ENCODE measurements at places on chromosomes 16 and 17.

DNA sequence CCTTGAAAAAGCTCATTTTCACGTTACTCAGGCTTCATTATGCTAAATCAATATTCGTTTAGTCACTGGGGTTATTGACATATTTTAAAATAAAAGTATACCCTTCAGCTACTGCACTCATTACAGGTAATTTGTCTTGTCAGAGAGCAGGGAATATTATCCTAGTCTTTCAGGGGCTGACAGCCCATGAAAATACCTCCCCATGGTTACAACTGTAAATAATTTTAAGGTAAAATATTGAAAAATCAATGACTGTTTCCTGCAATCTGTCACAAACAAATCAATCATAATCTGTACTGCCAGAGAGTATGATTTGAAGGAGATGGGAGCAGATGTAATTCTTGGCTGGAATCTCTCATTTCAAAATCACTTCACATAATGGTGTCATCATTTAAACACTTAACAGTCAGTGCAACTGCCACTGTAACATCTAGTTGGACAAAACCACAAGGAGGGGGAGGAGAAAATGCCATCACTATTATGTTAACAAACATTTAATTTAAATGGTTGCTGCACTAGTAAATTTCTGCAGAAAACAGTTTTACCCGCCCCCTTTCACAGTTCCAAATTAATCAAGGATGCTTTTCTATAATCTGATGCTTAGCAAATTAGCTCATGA, 9.3 kb upstream of the IRX5 start:
- no peak for DNase-seq

- DNase-seq: no peak
These were observed 48.7 kb upstream of the AMZ2 start for GRCh38 chr17:68198931-68199836.

- peak; percentile 69 for DNase-seq
These were observed 428 bp downstream of the SGSM2 start for GRCh38 chr17:2337544-2338314.

DNA sequence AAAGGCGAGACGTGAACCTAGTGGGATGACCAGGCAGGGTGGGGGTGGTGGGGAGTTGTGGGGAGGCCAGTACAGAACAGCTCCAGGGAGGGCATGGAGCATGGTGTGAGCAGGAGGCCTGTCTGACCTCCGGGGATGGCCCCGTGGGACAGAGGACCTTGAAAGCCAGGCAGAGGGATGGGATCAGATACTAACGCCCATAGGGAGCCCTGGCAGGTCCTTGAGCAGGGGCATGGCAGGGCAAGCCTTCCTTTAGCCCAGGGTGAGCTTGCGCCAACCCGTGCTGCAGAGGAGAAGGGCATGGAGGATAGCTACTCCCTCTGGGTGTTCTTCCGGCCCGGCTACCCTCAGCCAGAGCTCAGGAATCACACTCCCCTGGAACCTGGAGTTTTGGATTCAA, 35.3 kb downstream of the TMEM235 start:
- no peak for DNase-seq

- DNase-seq: no peak
These were observed 14.8 kb downstream of the CLEC16A start for GRCh38 chr16:10959161-10959560.

DNA sequence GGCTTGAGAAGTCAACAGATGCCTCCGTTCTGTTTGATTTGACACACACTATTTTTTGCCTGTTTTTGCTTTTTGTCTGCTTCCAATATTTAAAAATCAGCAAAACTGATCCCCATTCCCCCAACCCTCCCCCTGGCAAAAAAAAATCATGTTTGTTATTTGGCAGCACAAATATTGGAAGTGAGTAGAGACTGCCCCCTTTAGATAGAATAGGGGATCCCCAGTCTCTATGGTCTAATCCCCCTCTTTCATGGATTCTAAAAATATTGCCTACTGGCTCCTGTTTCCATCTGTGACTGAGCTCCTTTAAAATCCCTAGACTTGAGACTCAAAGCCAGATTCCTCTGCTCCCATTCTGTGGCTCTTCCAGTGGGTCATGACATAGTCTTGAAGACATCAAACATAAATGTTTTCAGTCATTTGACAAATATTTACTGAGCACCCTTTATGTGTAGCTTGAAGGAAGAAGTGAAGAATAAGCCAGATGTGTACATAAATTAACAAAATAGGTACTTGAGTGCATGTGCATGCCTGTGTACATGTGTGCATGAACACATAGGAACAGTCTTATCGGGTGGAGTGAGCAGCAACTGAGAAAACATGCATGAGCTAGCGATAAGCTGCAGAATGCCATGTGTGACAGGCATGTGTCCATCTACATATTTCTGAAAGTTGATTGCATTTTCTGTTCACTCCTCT, 101.2 kb downstream of the SALL1 start:
- DNase-seq: no peak

- no peak for DNase-seq
These were observed 9.9 kb downstream of the ZFP90 start for GRCh38 chr16:68548947-68549346.

GRCh38 chr16:14600164-14600563, 29.9 kb downstream of the PARN start:
- DNase-seq: peak; percentile 18

GRCh38 chr16:63625126-63625525, 1496.7 kb downstream of the CDH11 start:
- no peak for DNase-seq

- no peak for DNase-seq
These were observed 8.1 kb downstream of the DEF8 start for GRCh38 chr16:89956505-89957215.

GRCh38 chr17:68011199-68011665, 15.0 kb upstream of the C17orf58 start:
- peak; percentile 67 for DNase-seq

- DNase-seq: no peak
These were observed 18.2 kb downstream of the CASC3 start for GRCh38 chr17:40158438-40159013.

- DNase-seq: no peak
These were observed 63.0 kb upstream of the ERCC4 start for GRCh38 chr16:13856811-13857511.

- DNase-seq: peak; percentile 35
These were observed 2.9 kb upstream of the CARMIL2 start for GRCh38 chr16:67641779-67642708.

GRCh38 chr16:80938004-80938878, 68.4 kb downstream of the CMC2 start:
- DNase-seq: peak; percentile 67

- DNase-seq: no peak
These were observed 16.5 kb downstream of the CDIP1 start for GRCh38 chr16:4522051-4522581.

DNA sequence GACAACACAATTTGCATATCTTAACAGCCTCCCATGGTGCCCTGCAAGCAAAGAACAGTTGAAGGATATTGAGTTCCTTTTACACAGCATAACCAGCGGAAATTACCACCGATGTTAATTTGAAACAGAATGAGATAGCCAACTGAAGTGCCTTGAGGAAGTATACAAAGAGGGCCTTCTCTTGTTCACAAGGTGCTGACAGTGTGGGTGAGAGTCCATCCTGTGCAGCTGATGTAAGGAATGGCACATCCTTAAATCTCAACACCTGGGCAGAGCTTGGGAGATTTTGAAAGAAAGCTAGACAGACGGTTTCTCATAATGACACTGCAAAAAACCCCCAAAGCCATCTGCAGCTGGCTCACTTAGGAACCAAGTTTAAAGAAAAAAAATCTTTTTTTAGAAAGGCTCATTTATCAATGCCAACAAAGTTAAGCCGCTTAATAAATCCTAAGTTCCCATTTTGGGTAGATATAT, 818.6 kb downstream of the KCNJ2 start:
- no peak for DNase-seq

GRCh38 chr16:9610727-9611126, 519.3 kb downstream of the HAPSTR1 start:
- DNase-seq: no peak

DNA sequence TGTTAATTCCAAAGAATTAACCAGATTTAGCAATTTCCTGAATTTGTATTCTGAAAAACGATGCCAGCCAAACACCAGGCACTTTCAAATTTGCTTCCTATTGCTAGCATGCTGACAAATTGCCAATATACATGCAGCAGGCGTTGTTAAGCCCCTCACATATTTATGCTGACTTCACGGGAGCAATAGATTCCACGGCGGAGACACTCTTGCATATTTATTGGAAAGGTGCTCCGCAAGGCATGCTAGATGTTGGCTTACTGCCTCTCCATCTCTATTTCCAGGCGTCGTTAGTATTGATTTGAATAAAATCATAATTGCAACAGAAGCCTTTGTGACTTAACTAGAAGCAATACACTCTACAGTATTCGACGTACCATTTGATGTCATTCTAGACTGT, 211.0 kb upstream of the IRX5 start:
- no peak for DNase-seq

GRCh38 chr17:44097110-44097958, 26.1 kb downstream of the HDAC5 start:
- DNase-seq: no peak

DNA sequence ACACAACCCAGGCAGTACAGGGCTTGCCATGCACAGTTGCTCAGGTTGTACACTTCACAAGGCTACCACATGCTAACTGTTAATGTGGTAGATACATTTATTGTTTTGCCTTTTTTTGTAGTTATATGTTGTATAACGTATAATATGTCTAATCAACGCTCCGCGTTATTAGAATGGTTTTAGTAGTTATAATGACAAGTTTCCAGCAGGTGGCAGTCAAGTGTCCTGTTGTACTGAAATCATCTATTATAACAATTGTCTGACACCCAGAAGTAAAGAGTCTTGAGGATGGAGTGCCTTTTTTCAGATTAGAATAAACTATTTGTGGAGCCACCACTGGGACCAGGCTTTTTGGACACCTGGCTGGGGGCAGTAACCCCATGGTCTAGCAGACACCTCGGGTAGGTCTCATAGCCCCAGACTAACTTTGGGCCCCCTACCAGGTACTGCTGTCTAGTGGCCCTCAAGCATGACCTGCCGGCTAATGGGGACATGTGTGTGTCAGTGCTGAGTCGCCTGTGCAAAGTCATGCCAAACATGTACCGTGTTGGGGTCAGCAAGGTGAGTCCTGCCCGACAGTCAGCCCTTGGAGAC, 32.8 kb downstream of the MYO15A start:
- DNase-seq: no peak

- DNase-seq: no peak
These were observed 39.4 kb upstream of the CACNG5 start for GRCh38 chr17:66795486-66795885.

DNA sequence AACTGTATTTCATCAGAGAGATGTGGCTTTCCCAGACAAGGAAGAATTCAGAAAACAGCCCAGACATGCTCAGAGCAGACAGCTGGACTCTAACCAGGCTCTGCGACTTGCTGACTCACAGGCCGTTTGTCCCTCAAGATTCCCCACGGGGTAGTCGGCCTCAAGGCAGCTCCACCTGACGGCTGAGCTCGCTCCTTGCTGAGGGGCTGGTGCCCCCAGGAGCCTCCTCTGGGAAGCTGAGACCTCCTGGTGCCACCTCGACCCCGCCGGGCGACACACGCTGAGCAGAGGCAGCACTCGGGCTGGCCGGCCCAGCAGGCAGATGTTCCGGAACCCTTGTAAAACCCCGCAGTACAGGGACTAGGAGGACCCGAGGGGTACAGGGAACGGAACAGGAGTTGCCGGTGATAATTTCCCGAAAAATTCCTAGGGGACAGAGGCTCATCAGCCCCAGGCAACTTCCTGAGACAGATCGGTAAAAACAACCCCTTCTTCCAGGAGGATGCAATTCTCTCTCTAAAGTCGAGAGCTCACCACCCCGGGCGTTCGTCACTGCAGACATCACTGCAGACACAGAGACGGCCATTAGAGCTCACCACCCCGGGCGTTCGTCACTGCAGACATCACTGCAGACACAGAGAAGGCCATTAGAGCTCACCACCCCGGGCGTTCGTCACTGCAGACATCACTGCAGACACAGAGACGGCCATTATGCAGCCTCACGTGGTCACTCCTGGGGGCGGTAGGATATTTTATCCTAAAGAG, 19.9 kb downstream of the RPH3AL start:
- no peak for DNase-seq

DNA sequence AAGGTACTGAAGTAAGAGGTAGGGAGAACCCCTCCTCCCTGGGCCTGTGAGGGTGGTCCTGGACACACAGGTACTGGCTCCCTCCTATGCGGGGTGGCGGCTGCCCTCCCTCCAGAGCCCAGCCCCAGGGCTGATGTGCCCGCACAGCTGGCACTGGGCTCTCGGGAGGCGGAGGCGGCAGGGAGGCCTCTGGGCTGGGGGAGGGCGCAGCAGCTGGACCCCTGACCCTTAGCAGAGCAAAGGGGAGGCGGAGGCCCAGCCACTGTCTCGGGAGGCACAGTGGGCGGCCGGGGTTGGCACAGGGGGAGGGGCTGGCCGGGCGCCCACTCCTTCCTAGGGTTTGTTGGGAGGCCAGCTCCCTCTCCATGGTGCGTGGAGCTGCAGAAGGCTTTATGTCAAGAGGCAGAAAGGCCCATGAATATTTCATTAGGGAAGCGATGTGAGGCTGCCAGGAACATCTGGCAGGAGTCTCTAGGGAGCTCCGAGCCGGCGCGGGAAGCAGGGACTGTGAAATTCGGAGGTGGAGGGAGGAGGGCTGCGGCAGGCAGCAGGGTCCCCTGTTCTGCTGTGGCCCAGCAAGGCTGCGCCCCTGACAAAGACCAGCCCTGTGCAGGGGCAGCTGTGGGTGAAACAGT, 44.1 kb upstream of the ACSF3 start:
- DNase-seq: no peak

- DNase-seq: no peak
These were observed 1.4 kb downstream of the EFCAB13 start for GRCh38 chr17:47325176-47325575.

DNA sequence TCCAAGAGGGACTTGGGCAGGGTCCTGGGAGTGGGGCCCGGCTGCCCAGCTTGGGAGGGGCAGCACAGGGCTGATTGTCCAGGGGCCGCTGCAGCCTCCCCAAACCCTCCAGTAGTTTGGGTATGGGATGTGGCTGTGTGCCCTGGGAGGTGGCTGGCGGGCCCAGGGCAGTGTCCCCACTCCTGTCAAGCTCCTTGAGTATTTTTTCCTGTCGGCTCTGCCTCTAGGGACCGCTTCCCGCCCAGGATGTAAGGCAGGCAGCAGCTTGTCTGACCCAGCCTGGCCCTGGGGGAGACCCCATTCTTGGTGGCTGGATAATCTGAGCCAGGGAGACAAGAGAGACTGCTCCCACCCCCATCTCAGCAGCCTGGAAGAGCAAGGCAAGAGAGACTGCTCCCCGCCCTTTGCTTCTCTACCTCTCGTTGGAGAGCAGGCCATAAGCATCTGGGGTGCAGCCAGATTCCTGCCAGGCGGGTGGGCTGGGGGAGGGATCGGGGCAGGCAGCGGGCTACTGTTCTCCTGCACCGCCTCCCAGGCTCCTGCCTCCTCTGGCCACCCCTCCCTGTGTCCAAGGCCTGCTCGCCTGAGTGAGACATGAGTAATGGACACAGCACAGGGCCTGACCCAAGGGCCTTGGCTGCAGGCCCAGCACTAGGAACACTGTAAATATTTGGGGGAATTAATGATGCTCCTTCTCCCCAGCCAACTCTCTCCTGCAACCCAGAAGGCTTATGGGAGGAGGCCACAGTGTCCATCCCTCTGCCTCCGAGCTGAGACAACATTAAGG, 18.4 kb upstream of the ITGA3 start:
- peak; percentile 93 for DNase-seq

- no peak for DNase-seq
These were observed 44.0 kb downstream of the CCDC182 start for GRCh38 chr17:57701124-57701523.

- DNase-seq: no peak
These were observed 28.4 kb downstream of the CDH13 start for GRCh38 chr16:82655072-82655714.

Measured in H54 (cell line).